ENCODE measurements at places on chromosomes 2 and 18. TPM values are rescaled to one million over a fixed set of nuclear protein-coding genes. Genes with fewer than 3 reads are reported as not detected.

Gene PROKR1
- total RNA-seq: not detected

Gene EPG5
- 45.1 TPM for total RNA-seq

Gene CRYGD
- not detected for total RNA-seq

Gene PER2
- total RNA-seq: 4.5 TPM

Gene ACTR1B
- total RNA-seq: 70.4 TPM

Gene BOK
- total RNA-seq: 54.0 TPM

Gene C2orf78
- total RNA-seq: not detected

Gene TTC27
- total RNA-seq: 32.4 TPM

Gene TBR1
- total RNA-seq: under 0.01 TPM

Gene OR6B2
- not detected for total RNA-seq

Gene SNED1
- 6.5 TPM for total RNA-seq

Gene SP140
- total RNA-seq: 0.97 TPM

Gene DGUOK
- total RNA-seq: 81.2 TPM

Gene ARHGAP25
- total RNA-seq: 3.5 TPM

Gene SLC9A4
- under 0.01 TPM for total RNA-seq

Gene TUBA4A
- 6.1 TPM for total RNA-seq

Gene CYS1
- total RNA-seq: 1.6 TPM

Gene ITGB6
- total RNA-seq: not detected

Gene MFSD2B
- total RNA-seq: under 0.01 TPM

Gene NGEF
- under 0.01 TPM for total RNA-seq

Gene LOXHD1
- total RNA-seq: under 0.01 TPM

Gene XPO1
- 224 TPM for total RNA-seq

Gene ASAP2
- total RNA-seq: 39.0 TPM

Gene ZAP70
- total RNA-seq: not detected

Gene DCTN1
- 153 TPM for total RNA-seq

Gene CYP1B1
- total RNA-seq: 6.5 TPM
